MCF 10A (cell line): ENCODE measurements at places on chromosomes 7 and 10. TPM values are rescaled to one million over a fixed set of nuclear protein-coding genes. Genes with fewer than 3 reads are reported as not detected.

HKDC1 gene
- 0.68 and 1.1 TPM in 2 replicates for total RNA-seq

ZFYVE27 gene
- 25.7 and 28.7 TPM in 2 replicates for total RNA-seq

ADAMTS14 gene
- total RNA-seq, result 0.25 TPM in 1 of 2 replicates, not detected in the other

PRSS37 gene
- not detected in 2 replicates for total RNA-seq

HMX2 gene
- total RNA-seq, result not detected in 2 replicates

CASD1 gene
- 12.4 and 15.9 TPM in 2 replicates for total RNA-seq

EBLN1 gene
- total RNA-seq, result not detected in 2 replicates

TBX20 gene
- total RNA-seq, result not detected in 2 replicates

ATP5MK gene
- total RNA-seq, result 429 and 559 TPM in 2 replicates

PRPS1L1 gene
- not detected in 2 replicates for total RNA-seq

LSM5 gene
- 87.3 and 105 TPM in 2 replicates for total RNA-seq

SPAM1 gene
- total RNA-seq, result not detected in 2 replicates

BUD31 gene
- total RNA-seq, result 224 and 262 TPM in 2 replicates

TMEM270 gene
- not detected in 2 replicates for total RNA-seq

SFMBT2 gene
- total RNA-seq, result 5.8 and 7.4 TPM in 2 replicates

WNT2 gene
- total RNA-seq, result not detected in 2 replicates

FAM131B gene
- total RNA-seq, result 0.19 and 0.25 TPM in 2 replicates

PKD2L1 gene
- not detected in 2 replicates for total RNA-seq

DOCK1 gene
- total RNA-seq, result 40.0 and 42.4 TPM in 2 replicates

LANCL2 gene
- 9.6 and 14.3 TPM in 2 replicates for total RNA-seq

POLR3A gene
- total RNA-seq, result 19.1 and 19.8 TPM in 2 replicates

ASCC1 gene
- 26.3 and 31.6 TPM in 2 replicates for total RNA-seq

HOXA4 gene
- 2.6 and 3.7 TPM in 2 replicates for total RNA-seq

TAF5 gene
- 2.7 and 3.1 TPM in 2 replicates for total RNA-seq

CC2D2B gene
- not detected in 2 replicates for total RNA-seq

PAPOLB gene
- total RNA-seq, result not detected in 2 replicates

PTF1A gene
- total RNA-seq, result not detected in 2 replicates

CD36 gene
- total RNA-seq, result 0.12 and 0.27 TPM in 2 replicates

TEX47 gene
- not detected in 2 replicates for total RNA-seq

INSYN2A gene
- total RNA-seq, result 0.07 TPM in 1 of 2 replicates, not detected in the other

CYP26C1 gene
- 0.07 and 0.14 TPM in 2 replicates for total RNA-seq

GIMAP8 gene
- not detected in 2 replicates for total RNA-seq

HYAL4 gene
- not detected in 2 replicates for total RNA-seq

VAX1 gene
- total RNA-seq, result not detected in 2 replicates

CPVL gene
- total RNA-seq, result 29.2 and 49.0 TPM in 2 replicates

AKR1D1 gene
- not detected in 2 replicates for total RNA-seq

ABCB1 gene
- total RNA-seq, result not detected in 2 replicates

STEAP2 gene
- total RNA-seq, result 0.68 and 1.3 TPM in 2 replicates

PPP1R9A gene
- 6.3 and 8.2 TPM in 2 replicates for total RNA-seq

NPTX2 gene
- not detected in 2 replicates for total RNA-seq

NRG3 gene
- total RNA-seq, result not detected in 2 replicates

CYP2C19 gene
- not detected in 2 replicates for total RNA-seq

TLL2 gene
- total RNA-seq, result 0.20 TPM in 1 of 2 replicates, not detected in the other

CELF2 gene
- total RNA-seq, result 0.07 TPM in 1 of 2 replicates, not detected in the other

OR2A12 gene
- total RNA-seq, result not detected in 2 replicates

RPEL1 gene
- total RNA-seq, result not detected in 2 replicates

COL26A1 gene
- total RNA-seq, result not detected in 2 replicates
